ENCODE measurements at places on chromosomes 4 and X.

GRCh38 chr4:140296335-140297220 lies 76.9 kb upstream of the SCOC start:
- DNase-seq = no peak

- DNase-seq = no peak
Observed at GRCh38 chr4:109436504-109436903, 2.9 kb downstream of the SEC24B start.

DNA sequence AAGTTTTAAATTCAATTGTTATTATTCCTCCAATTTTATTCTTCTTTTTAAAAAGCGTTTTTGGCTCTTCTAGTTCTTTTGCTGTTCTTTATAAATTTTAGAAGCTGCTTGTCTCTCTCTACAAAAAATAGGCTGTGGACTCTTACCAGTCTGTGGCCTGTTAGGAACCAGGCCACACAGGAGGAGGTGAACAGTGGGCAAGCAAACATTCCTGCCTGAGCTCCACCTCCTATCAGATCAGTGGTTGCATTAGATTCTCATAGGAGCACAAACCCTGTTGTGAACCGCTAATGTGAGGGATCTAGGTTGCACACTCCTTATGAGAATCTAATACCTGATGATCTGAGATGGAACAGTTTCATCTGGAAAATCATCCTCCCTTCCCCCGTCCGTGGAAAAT lies 23.1 kb downstream of the JADE3 start:
- DNase-seq = no peak

GRCh38 chrX:68868316-68868715 lies 39.5 kb downstream of the EFNB1 start:
- no peak for DNase-seq

DNA sequence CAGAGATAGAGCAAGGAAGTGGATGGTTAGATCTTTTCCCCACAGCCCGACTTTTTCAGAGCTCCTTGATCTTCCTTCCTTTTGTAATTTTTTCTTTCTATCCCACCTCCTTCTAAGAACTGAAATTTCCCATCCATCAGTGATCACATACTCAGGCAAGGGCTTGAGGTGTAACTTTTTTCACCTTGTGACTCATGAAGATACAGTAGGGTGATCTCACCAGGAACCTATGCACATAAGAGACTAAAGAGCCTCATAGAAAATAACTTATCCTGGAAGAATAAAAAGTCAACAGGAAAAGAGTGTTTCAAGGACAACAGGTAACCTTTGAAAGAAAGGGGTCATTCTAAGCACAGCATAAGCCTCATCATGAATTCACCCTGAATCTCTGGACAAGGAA lies 131.2 kb upstream of the HCCS start:
- no peak for DNase-seq

GRCh38 chr4:129264008-129264657 lies 168.2 kb downstream of the C4orf33 start:
- DNase-seq = no peak

GRCh38 chr4:6192245-6192644 lies 8.1 kb downstream of the JAKMIP1 start:
- DNase-seq = no peak

DNA sequence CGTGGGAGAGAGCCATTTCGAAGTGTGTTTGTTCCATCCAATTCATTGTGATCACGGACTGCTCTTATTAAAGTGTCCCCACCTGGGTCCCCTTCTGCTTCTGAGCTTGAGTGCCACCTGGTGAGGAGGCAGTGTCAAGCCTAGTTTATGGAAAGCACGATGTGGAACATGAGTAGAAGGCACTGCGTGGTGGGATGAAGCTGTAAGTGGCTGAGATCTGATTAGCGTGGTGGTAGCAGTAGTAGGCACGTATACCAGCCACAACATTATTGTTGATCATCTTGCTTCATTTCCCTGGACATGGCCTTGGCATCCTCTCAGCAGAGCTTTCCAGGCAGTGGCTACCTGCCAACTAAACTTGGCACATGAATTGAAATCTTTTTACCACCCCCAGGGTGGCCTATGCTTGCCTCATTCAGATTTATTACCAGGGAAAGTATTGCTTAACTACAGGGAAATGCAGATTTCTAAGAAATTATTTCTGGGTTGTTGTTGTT lies 46.4 kb downstream of the GPAT3 start:
- peak; percentile 1 for DNase-seq

- DNase-seq = peak; percentile 44
Observed at GRCh38 chr4:102620697-102621497, 119.7 kb downstream of the NFKB1 start.

GRCh38 chr4:8233672-8234484 lies 34.8 kb downstream of the SH3TC1 start:
- DNase-seq = no peak

DNA sequence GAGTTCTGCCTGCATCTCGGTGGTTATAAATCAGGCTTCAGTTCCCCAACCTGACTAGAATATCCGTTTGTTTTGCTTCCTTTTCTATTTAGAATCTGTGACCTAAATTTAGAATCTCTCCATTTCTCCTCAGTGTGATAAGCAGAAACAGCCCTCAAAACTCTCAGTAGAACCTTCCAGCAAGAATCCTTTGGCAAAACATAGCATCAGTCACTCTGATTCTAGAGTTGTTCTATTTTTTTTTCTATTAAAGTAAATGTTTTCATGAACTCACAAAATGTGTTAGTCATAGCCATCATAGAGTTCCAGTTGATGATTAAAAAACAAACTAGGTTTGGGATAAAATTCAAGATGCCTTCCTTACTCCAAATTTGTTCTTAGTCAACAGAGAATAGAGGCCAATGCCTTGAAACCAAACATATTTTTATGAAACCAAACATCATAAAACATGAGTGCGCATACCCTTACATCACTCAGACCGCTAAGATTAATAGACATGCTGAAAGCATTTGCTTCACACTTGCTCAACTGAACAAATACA lies 13.2 kb upstream of the C1QTNF7 start:
- no peak for DNase-seq

DNA sequence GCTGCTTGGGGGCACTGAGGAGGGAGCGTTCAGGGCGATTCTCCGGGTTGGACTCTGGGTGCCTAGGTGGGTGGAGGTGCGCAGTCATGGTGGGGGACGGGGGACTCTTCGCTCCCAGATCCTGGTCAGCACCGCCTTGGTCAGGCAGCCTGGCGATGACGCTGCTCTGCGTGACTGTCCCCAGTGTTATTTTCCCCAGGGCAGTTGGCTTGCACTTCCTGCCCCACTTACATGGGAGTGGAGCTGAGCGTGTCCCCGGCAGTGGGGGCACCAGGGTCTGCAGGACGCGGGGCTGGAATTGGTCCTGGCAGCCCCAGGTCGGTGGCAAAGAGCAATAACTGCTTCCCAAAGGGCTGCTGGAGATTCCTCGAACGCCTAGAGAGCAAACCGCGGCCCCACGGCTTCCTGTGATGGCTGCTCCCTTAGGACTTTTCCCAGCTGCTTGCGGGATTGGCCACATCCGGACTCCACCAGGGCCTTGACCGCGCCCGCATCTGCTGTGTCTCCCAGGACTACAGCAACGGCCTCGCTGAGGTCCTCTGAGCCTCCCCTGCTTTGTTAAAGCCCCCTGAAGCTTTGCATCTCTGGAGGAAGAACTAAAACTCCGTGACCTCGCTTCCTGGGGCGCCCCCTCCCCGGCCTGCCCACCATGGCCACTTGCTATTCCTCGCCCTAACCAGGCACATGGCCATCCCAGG lies 35.3 kb upstream of the GPR78 start:
- DNase-seq = no peak

DNA sequence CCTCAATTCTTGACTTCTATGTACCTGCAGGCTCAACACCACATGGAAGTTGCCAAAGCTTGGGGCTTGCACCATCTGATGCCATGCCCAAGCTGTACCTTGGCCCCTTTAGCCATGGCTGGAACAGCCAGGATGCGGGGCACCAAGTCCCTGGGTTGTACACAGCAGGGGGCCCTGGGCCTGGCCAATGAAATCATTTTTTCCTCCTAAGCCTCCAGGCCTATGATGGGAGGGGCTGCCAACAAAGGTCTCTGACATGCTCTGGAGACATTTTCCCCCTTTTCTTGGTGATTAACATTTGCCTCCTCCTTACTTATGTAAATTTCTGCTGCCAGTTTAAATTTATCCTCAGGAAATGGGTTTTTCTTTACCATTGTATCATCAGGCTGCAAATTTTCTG lies 1428.1 kb downstream of the C4orf33 start:
- no peak for DNase-seq

DNA sequence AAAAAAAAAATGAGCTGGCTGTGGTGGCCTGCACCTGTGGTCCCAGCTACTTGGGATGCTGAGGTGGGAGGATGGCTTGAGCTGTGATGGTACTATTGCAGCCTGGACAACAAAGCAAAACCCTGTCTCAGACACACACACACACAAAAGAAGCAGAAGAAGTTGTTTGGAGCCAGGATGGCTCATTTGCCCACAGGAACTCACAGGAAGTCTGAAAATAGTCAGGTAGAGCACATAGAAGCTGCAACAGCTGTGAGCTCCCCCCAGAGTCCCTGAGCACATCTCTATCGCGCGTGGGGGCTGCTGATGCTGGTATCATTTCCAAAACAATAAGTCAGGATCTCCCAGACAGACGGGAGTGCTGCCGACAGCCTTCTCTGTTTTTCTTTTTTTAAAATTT lies 13.4 kb upstream of the DHRSX start:
- no peak for DNase-seq

GRCh38 chrX:154409222-154409871 lies at the start of gene DNASE1L1:
DNASE1L1 (minus strand) TSS chrX:154409254; CDS start chrX:154405568, 3,686 bp downstream.
- DNase-seq = no peak

DNA sequence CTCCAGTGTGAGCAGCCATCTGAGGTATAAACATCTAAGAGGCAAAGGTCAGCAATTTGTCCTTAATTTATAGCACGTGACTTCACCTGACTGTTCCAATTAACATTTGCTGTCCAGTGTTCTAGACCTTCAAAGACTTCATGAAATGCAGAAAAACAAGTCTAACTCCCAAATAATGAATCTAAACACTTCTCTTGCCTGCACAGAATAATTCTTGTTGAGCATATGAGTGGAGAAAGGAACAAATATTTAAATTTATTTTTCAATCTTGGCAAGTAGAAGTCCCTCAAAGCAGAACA lies 12.0 kb downstream of the RFC1 start:
- no peak for DNase-seq

DNA sequence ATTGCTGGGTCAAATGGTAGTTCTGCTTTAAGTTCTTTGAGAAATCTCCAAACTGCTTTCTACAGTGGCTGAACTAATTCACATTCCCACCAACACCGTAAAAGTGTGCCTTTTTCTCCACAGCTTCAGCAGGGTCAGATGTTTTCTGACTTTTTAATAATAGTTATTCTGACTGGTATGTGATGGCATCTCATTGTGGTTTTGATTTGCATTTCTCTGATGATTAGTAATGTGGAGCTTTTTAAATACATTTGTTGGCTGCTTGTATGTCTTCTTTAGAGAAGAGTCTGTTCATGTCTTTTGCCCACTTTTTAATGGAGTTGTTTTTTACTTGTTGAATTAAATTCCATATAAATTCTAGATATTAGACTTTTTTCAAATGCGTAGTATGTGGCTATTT lies 257.5 kb upstream of the ANKRD50 start:
- DNase-seq = no peak

DNA sequence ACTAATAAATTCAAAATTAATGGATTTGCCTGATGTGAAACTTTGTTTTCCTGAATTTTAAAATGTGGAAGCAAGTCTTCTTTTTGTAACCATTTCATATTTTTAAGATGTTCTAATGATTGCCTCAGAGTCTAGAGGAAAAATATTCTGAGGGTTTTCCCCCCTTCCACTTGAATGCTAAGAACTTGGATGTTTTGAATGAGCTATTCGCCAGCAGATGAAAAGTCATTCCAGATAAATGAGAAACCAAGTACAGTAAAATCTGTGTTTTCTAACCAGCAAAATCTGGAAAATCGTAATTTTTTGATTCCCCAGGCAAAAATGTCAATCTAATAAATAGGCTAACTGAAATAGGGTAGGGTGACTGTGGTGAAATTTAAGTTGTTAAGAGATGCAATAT lies 45.6 kb downstream of the SLIT2 start:
- no peak for DNase-seq

DNA sequence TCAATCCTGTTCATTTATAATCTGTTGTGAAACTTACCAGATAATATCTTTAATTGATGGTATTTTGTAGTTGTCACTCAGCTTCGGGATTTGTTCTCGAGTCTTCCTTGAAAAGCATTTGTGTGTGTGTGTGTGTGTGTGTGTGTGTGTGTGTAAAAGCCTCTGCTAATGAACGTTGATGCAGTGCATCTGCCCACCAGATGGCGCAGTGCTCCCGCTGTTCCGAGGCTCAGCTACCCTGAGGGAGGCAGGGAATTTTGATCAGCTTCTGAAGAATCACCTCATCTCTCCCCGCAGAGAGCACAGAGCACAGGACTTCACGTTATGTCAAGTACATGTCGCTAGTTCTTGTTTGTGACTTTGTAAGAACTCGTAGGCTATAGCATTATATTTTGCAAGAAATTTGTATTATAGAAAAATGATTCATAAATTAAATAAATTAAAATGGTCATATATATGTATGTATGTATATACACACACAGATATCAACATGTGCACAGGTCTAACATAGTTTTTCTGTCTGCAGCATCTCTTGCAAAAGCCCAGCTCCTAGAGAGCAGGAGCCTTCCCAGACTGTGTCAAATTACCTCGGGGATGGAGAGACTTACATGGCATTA lies 316.7 kb upstream of the IGFBP7 start:
- peak; percentile 70 for DNase-seq

- no peak for DNase-seq
Observed at GRCh38 chr4:40247350-40247749, 50.5 kb downstream of the RHOH start.

DNA sequence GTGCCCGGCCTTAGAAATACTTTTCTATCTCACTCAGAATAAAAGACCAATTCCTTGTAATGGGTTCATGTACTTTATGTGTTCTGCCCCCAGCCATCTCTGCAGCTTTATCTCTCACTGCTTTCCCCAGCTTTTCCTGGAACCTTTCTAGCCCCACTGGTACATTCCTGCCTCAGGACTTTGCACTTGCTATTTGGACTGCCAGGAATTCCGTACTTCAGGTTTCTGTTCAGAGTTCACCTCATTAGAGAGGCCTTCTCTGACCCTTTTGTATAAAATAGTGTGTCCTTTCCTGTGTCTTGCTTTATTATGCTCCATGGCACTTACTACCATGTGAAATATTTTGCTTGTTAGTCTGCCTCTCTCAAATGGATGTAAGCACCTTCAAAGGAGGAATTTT lies 112.5 kb downstream of the PDLIM5 start:
- DNase-seq = no peak

GRCh38 chr4:53775381-53775780 lies 184.1 kb upstream of the LNX1 start:
- DNase-seq = no peak

DNA sequence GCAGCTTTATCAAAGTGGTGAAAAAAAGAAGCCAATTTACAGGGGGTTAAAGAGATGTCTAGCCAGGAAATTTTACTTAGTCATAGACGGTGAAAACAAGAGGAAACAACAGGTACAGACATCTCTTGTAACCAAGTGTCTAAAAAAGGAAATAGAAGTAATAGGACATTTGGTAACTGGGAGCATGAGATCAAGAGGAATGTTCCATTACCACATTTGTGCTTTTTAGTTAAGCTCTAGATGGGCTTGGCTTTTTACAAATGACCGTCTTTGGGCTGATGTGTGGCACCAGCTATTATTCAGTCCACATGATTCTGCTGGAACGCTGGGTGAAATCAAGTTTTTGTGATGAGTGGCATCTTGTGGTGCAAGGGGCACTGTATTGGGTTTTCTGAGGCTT lies 179.5 kb downstream of the SMIM20 start:
- DNase-seq = no peak
